ENCODE measurements at places on chromosomes 5 and 9.

DNA sequence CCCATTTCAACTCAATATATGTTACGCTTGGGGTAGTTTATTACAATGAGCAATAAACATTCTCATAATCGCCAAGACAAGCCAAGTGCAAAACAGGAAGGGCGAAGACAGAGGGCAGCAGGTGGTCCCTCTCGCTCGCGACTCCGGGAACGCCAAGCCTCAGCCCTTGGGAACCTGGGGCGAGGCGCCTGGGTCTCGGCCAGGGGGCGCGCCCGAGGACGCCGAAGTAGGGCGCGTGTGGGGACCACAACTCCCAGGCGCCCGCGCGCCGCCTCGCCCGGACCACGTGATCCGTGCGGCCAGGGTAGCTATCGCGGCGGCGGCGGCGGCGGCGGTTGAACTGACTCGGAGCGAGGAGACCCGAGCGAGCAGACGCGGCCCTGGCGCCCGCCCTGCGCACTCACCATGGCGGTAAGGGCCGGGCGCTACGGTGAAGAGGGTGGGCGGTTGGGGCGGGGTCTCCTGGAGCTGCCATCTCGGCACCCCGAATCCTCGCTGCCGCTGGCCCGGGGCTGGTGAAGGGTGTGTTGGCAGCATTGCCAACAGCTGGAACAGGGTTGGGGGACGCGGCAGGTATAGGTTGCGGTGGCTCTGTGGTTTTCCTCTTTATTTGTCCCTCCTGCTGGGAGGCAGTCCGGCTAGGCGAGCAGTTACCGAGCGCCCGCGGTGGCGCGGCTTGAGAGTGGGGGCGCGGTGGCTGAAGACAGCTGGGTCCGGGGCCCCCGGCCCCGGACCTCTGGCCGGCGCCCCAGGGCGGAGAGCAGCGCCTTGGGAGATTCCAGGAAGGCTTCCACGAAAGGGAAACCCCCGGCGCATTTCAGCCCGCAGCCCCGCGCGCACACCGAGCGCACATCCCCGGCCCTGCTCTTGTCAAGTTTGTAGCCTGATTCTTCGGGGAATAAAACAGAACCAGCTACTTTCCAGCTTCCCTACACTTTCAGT is at the start of gene SLC31A2:
SLC31A2 (plus strand) TSS at position 338 of the 942 bp plus-strand sequence; CDS start at position 406, 68 bp downstream.
- DNase-seq = peak; percentile 89
- H3K4me1 ChIP-seq = peaks cover 32% of the 10 kb centered on the region

DNA sequence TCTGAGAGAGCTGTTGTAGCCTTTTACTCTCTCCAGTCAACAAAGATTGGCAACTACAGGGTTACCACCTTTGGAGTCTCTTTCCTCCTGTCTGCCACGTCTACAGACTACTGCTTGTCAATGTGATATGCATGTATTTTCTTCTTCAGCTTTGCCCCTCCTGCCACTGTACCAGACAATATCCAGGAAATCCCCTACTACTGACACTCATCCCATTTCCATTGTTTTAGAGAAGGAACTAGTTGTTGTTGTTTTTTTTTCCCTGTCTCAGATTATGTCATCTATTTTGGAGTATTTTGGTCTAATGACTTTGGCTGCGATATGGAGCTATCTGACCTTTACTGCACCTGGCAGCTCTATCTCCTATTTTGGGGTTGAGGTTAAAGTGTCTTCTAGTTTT is 50.1 kb upstream of the MACIR start:
- peaks cover 43% of the 10 kb centered on the region for H3K36me3 ChIP-seq
- no peak for DNase-seq
- H3K4me3 ChIP-seq = no peak overlapping the region
- H3K27me3 ChIP-seq = no peaks in the 10 kb centered on the region
- H3K27ac ChIP-seq = peak overlapping the region; percentile 19

DNA sequence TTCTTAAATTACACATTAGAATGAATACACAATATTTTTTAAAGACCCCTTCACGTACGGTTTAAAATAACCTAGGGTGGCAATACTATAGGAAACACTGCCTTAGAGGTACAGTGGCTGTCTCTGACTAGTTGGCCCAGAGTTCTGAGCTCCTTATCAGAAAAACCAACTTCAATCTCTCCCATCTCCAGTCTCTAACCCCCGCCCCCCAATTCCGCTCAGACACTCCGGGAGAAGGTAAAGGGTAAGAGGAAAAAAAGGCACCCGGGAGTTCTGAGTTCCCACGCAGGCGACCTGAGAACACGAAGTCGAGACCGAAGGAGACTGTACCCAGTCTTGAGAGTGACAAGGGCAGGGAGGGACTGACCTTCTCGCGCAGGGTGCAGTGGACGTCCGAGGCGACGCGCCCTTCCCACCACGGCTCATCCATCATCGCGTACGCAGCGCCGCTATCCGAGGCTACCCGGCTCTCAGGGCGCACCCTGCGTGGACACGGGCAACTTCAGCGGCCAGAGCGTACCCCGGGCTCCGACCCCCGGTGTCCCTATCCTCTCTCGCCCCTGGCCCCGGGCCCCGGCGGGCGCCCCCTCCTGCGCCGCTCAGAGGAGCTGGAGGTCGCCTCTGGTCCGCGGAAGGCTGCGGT is 752 bp downstream of the CCNJL start:
- peaks cover 64% of the 10 kb centered on the region for H3K27me3 ChIP-seq
- peaks cover 7% of the 10 kb centered on the region for H3K4me1 ChIP-seq
- H3K27ac ChIP-seq = no peak overlapping the region

- no peaks in the 10 kb centered on the region for H3K4me1 ChIP-seq
- no peak overlapping the region for H3K27ac ChIP-seq
- no peaks in the 10 kb centered on the region for H3K27me3 ChIP-seq
- H3K36me3 ChIP-seq = no peaks in the 10 kb centered on the region
Observed at GRCh38 chr9:120284821-120285220, 295.1 kb downstream of the CDK5RAP2 start.

- H3K4me1 ChIP-seq = no peaks in the 10 kb centered on the region
- no peaks in the 10 kb centered on the region for H3K36me3 ChIP-seq
- no peak overlapping the region for H3K4me3 ChIP-seq
Observed at GRCh38 chr5:155087036-155087435, 73.5 kb downstream of the KIF4B start.

DNA sequence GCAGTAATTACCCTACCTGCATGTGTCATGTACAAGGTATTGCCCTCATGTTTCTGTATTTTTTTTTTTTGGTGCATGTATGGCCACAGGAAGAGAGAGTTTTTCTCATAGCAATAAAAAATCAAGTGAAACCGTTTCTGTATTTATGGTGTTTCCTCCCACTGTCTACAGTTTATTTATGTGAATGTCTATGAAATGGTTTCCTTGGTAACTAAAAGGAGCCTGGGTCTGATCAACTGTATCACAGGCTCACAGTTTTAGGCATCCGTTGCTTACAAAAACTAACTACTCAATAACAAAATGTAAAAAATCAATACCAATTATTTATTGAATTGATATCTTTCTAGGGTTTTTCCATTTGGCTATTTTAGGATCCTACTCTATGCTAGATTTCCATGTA is 464.4 kb downstream of the TAF11L14 start:
- no peak overlapping the region for H3K4me3 ChIP-seq
- no peaks in the 10 kb centered on the region for H3K4me1 ChIP-seq
- no peak for DNase-seq
- H3K27me3 ChIP-seq = no peaks in the 10 kb centered on the region

DNA sequence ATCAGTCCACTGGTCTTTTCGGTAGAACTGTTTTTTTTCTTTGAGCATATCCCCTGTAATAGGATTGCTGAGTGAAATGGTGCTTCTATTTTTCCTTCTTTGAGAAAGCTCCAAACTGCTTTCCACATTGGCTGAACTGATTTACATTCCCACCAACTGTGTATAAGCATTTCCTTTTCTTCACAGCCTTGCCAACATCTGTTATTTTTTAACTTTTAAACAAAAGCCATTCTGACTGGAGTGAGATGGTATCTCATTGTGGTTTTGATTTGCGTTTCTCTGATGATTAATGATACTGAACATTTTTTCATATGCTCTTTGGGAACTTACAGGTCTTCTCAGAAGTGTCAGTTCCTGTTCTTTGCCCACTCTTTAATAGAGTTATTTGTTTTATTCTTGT is 764.7 kb downstream of the MTRR start:
- no peak for DNase-seq
- H3K4me3 ChIP-seq = no peak overlapping the region
- no peak overlapping the region for H3K27ac ChIP-seq
- H3K4me1 ChIP-seq = no peaks in the 10 kb centered on the region
- no peaks in the 10 kb centered on the region for H3K27me3 ChIP-seq
- H3K36me3 ChIP-seq = no peaks in the 10 kb centered on the region

- no peaks in the 10 kb centered on the region for H3K27me3 ChIP-seq
- H3K27ac ChIP-seq = no peak overlapping the region
- H3K4me3 ChIP-seq = no peak overlapping the region
- no peaks in the 10 kb centered on the region for H3K36me3 ChIP-seq
- no peaks in the 10 kb centered on the region for H3K4me1 ChIP-seq
Observed at GRCh38 chr5:125199373-125199772, 452.9 kb upstream of the ZNF608 start.

DNA sequence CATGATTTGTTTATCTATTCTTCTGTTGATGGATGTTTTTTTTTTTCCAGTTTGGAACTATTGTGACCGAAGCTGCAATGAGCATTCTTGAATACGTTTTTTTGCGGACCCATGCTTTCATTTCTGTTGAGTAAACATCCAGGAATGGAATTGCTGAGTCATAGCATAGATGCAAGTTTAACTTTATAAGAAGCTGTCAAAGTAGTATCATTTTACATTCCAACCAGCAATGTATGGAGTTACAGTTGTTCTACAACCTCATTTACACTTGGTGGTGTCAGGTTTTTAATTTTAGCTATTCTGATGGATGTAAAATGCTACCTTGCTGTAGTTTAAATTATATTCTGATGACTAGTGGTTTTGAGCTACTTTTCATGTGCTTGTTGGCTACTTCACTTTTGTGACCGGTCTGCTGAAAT is 49.0 kb downstream of the NPR3 start:
- H3K27ac ChIP-seq = no peak overlapping the region
- no peaks in the 10 kb centered on the region for H3K4me1 ChIP-seq
- no peaks in the 10 kb centered on the region for H3K27me3 ChIP-seq
- H3K36me3 ChIP-seq = no peaks in the 10 kb centered on the region
- DNase-seq = no peak
- H3K4me3 ChIP-seq = no peak overlapping the region

DNA sequence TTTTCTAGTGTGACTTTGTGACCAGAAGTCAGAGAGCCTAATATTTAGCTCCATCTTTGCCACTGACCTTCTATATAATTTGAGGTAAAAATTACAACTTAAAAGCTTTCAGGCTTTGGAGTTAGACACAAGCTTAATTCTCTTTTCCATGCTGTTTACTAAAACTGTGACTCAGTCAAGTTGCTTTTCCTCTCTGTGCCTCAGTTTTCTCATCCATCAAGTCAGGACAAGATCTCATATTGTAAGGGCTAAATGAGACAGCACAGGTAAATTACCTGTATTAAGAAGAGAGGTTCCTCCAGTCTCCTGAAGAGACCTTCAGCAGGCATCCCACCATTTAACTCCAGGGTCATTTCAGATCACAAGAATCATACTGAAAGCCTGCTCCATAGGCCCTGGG is 339.2 kb downstream of the ASTN2 start:
- no peaks in the 10 kb centered on the region for H3K27me3 ChIP-seq
- no peaks in the 10 kb centered on the region for H3K36me3 ChIP-seq
- no peak for DNase-seq
- no peak overlapping the region for H3K4me3 ChIP-seq
- no peaks in the 10 kb centered on the region for H3K4me1 ChIP-seq

DNA sequence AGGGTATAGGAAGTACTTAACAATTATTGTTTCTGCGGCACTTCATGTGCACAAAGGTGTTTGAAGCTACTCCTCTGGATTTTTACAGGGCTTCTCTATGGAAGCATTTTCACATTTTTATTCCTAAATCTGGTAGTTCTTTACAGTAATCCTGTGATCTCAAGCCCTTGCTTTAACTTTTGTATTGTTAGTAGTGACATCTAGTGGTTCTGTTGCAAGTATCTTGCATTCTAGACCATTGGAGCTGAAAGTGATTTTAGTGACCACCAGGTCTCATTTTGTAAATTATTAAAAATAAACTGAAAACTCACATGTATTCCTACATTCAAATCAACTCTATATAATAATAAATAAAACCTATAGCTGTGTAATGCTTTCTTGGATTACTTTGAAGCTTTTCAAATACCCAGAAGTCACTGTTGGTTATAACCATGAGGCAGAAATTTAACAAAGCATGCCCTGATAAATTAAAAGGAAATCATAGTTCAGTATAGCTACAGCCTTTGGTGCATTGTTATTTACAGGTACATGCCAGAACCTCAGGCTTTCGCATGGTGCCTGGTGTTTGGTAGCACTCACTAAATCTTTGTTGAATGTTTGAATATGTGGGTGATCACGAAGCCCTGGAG is 18.9 kb downstream of the RPS23 start:
- no peak for DNase-seq
- H3K4me1 ChIP-seq = peaks cover 2% of the 10 kb centered on the region
- no peak overlapping the region for H3K27ac ChIP-seq
- H3K4me3 ChIP-seq = no peak overlapping the region
- no peaks in the 10 kb centered on the region for H3K36me3 ChIP-seq

- H3K27me3 ChIP-seq = peaks cover 66% of the 10 kb centered on the region
- DNase-seq = no peak
- H3K4me1 ChIP-seq = peaks cover 2% of the 10 kb centered on the region
- no peak overlapping the region for H3K4me3 ChIP-seq
Observed at GRCh38 chr5:79111960-79112702, 522 bp downstream of the BHMT start.

DNA sequence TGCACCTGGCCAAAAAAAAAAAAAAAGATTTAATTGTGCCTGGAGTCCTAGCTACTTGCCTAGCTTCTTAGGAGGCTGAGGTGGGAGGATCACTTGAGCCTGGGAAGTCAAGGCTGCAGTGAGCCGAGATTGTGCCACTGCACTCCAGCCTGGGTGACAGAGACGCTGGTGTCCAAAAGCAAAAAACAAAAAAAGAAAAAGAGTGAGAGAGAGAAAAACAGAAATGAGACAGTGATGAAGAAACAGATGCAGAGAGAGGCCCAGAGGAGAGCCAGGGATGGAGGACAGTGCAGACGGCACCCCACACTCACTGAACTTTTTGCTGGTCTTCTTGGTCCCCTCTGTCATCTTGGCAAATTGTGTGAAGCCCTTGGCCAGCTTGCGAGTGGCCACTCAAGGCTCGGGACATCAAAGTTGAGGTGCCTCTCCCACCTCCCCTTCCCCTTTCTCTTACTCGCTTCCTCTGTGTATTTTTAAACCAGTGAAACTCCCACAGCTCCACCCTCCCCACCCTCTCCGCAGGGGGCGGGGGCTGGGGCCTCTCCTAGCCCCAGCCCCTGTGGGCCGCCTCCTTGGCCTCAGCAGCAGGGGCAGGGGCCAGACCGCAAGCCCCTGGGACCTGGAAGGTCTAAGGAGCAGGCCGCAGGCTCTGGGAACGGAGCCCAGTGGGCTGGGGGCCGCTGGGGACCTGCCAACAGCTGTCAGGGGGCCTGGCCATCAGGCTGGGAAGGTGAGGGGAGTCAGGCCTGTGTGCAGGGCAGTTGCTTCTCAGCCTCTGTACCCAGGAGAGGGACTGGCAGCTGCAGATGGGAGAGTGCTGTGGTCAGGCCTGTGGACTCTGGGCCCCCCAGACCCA is at the start of gene SH2D3C:
SH2D3C (minus strand) TSS at position 387 of the 856 bp plus-strand sequence; CDS start at position 348, 39 bp downstream.
- H3K36me3 ChIP-seq = peaks cover 35% of the 10 kb centered on the region
- peak; percentile 65 for DNase-seq
- peak within 1 kb of the TSS; percentile 99 for H3K27ac ChIP-seq
- peaks cover 65% of the 10 kb centered on the region for H3K4me1 ChIP-seq

GRCh38 chr5:35149041-35149440 is 81.2 kb downstream of the PRLR start:
- no peak overlapping the region for H3K4me3 ChIP-seq
- H3K27ac ChIP-seq = no peak overlapping the region
- H3K36me3 ChIP-seq = no peaks in the 10 kb centered on the region
- DNase-seq = no peak
- no peaks in the 10 kb centered on the region for H3K4me1 ChIP-seq

GRCh38 chr9:32419921-32420320 is 35.5 kb downstream of the ACO1 start:
- no peak for DNase-seq
- no peak overlapping the region for H3K4me3 ChIP-seq
- no peak overlapping the region for H3K27ac ChIP-seq
- no peaks in the 10 kb centered on the region for H3K27me3 ChIP-seq

Measured in activated CD4-positive, alpha-beta memory T cell treated with anti-CD3 and anti-CD28 coated beads, Interleukin-2, amount 10 ng/mL, durations not matched to agents 7 days and 5 days (primary cell).